ENCODE measurements at places on chromosomes 1 and 21. TPM values are rescaled to one million over a fixed set of nuclear protein-coding genes. Genes with fewer than 3 reads are reported as not detected.

DNA sequence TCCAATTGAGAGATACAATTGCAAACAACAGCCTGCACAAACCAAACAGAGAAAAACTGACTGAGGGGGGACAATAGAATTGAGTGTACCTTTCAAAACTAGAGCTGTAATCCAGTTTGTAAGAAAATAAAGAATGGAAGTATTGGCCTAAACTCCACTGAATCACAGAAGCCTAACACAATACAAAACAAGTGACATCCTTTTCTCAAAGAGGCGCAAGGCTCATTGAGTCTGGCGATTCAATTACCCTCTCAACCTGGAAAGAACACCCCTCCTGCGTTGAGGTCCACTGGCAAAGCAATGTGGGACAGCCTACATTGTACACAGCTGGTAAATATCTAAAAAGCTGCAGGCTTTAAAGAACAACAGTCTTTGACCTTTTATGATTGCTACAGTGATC lies 182.6 kb downstream of the DPYD start:
- H3K36me3 ChIP-seq, result no peaks in the 10 kb centered on the region
- H3K4me3 ChIP-seq, result no peak overlapping the region

GRCh38 chr1:93690921-93691789 lies 9.5 kb upstream of the BCAR3 start:
- H3K27ac ChIP-seq, result no peak overlapping the region
- no peaks in the 10 kb centered on the region for H3K27me3 ChIP-seq
- H3K4me1 ChIP-seq, result peaks cover 25% of the 10 kb centered on the region
- DNase-seq, result no peak
- no peaks in the 10 kb centered on the region for H3K36me3 ChIP-seq
- H3K4me3 ChIP-seq, result no peak overlapping the region

GRCh38 chr1:200471739-200472138 lies 61.9 kb upstream of the ZNF281 start:
- no peak for DNase-seq
- no peaks in the 10 kb centered on the region for H3K27me3 ChIP-seq
- peaks cover 5% of the 10 kb centered on the region for H3K4me1 ChIP-seq
- H3K27ac ChIP-seq, result no peak overlapping the region

- H3K27ac ChIP-seq, result no peak overlapping the region
- no peaks in the 10 kb centered on the region for H3K36me3 ChIP-seq
These were observed 55.0 kb downstream of the S1PR1 start for GRCh38 chr1:101291562-101292380.

DNA sequence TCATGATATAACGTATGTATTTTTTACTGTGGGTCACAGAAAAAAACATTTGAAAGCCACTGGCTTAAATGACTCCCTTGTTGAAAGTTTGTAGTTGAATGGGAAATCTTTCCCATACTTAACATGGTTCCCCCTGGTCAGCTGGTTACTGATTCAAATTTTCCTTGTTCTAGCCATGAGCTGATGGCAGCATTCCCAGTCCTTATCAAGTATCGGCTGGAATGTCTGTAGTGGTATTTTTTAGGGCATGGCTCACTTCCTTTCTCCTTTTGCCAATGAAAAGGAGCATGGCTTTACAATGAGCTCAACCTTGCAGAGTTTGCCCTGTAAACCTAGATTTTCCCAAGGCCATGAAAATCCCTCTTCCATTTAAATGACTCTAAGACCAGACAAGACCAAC lies 55.7 kb downstream of the GIPC2 start:
- peaks cover 16% of the 10 kb centered on the region for H3K4me1 ChIP-seq
- H3K36me3 ChIP-seq, result no peaks in the 10 kb centered on the region
- peak; percentile 99 for DNase-seq
- H3K27me3 ChIP-seq, result no peaks in the 10 kb centered on the region
- no peak overlapping the region for H3K4me3 ChIP-seq

DNA sequence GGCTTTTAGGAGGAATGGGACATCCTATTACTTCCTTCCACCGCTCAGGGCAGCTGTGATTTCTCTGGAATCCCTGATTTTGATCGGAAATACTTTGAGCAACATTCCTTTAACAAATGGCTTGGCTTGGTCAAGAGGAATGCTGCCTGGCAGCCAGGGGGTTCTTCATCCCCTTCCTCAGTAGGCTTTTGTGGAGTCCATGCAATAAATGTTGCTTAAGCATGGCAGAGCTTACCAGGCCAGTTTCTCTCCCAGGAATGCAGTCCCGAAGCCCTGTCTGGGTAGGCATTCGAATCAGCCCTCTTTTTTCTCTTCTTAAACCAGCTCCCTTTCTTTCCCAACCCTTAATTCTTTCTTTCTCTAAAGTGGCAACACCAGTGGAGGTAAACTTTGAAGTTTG lies 177.1 kb upstream of the KIAA0040 start:
- no peak overlapping the region for H3K27ac ChIP-seq
- no peak for DNase-seq
- no peaks in the 10 kb centered on the region for H3K36me3 ChIP-seq
- H3K4me3 ChIP-seq, result no peak overlapping the region
- H3K4me1 ChIP-seq, result no peaks in the 10 kb centered on the region
- no peaks in the 10 kb centered on the region for H3K27me3 ChIP-seq

DNA sequence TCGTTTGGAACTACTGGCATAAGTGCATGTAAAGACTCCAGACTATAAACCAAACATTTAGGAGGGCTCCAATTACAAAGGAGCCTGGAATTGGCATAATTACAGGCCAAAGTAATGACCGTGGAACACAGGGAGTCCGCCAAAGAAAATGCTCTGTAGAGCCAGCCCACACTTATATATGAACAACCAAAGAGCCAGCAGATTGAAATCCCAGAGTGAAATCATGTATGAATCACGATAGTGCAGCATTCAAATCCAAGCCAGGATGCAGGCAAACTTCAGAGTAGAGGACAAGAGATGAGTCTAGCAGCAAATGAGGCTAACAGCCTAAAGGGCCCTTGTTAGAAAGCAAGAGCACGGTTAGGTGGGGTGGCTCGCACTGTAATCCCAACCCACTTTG lies 13.1 kb downstream of the VPS26C start:
- no peaks in the 10 kb centered on the region for H3K27me3 ChIP-seq
- no peak overlapping the region for H3K27ac ChIP-seq
- peaks cover 4% of the 10 kb centered on the region for H3K4me1 ChIP-seq
- peak; percentile 74 for DNase-seq
- H3K4me3 ChIP-seq, result no peak overlapping the region
- peaks cover 2% of the 10 kb centered on the region for H3K36me3 ChIP-seq

GRCh38 chr1:209490013-209490412 lies 93.5 kb upstream of the CAMK1G start:
- H3K27me3 ChIP-seq, result no peaks in the 10 kb centered on the region
- H3K4me3 ChIP-seq, result no peak overlapping the region
- no peaks in the 10 kb centered on the region for H3K36me3 ChIP-seq
- H3K4me1 ChIP-seq, result no peaks in the 10 kb centered on the region
- H3K27ac ChIP-seq, result no peak overlapping the region

DNA sequence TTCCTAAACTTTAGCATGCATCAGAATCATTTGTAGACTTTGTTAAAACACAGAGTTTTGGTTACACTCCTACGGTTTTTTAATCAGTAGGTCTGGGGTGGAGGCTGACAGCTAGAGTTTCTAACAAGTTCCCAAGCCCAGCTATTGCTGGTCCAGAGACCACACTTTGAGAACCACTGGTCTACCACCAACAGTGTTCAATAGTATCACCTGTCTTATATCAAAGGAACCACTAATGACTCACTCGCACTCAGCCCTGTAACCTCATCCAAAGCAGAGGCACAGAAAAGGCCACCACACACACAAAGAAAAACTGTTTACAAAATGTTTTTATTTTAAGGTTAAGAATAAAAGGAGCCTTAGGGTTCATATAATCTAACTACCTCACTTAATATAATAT lies 68.7 kb downstream of the HIVEP3 start:
- no peaks in the 10 kb centered on the region for H3K27me3 ChIP-seq
- no peak overlapping the region for H3K27ac ChIP-seq
- H3K4me1 ChIP-seq, result peaks cover 5% of the 10 kb centered on the region
- H3K36me3 ChIP-seq, result no peaks in the 10 kb centered on the region

DNA sequence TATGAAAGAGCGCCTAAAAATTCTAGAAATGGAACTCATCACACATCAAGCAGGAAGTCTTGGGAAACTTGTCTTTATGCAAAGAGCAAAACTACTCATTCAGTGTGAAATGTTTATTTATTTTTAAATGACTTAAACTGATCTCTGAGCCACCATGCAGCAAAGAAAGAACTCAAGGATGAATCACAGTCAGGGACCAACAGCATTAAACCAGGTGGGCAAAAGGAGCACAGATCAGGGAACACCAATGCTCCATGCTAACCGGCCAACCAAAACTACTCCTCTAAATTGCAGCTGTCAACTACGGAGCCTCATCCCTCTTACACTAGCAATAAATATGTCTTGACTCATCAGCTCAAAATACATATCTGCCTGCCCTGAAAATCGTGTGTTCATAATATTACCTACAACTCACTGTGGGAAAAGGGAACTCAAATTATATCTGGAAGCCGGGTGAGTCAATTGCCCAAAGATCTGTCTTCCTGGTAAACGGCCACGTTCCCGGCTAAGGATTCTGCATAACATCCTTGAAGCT lies 129.2 kb downstream of the PTPN14 start:
- peak; percentile 95 for DNase-seq
- H3K4me3 ChIP-seq, result no peak overlapping the region
- no peaks in the 10 kb centered on the region for H3K27me3 ChIP-seq
- H3K36me3 ChIP-seq, result no peaks in the 10 kb centered on the region
- peaks cover 21% of the 10 kb centered on the region for H3K4me1 ChIP-seq

DNA sequence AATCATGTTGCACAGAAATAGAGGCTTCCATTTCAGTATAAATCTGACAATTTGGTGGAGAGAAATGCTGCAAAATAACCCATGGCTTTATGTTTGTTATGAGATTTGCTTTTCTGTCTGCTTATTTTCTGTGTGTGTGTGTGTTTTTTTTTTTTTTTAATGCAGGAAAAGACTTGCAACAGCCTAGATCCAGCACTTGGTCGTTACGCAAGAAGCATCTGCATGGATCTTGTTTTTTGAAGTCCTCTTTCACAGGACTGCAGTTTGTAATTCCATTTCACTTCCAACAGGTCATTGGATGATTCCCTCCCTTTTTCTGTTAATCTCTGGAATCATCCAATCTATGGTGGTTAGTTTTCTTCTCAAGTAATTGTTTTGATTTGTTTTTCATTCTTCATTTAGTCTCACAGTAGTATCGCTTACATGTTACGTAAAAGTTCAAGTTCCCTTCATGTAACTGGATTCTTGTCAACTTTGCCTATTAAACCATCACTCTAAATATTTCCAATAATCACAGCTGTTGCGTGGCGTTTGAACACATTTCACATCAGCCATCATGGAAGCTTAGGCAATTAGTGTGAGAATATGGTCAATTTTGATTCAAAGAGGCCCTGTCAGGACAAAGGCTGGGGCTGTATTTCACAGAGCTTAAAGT lies 312.9 kb downstream of the NFIA start:
- H3K4me1 ChIP-seq, result no peaks in the 10 kb centered on the region
- peak; percentile 44 for DNase-seq
- H3K36me3 ChIP-seq, result no peaks in the 10 kb centered on the region
- H3K4me3 ChIP-seq, result no peak overlapping the region

- no peak overlapping the region for H3K27ac ChIP-seq
- H3K4me3 ChIP-seq, result no peak overlapping the region
- no peak for DNase-seq
These were observed 40.1 kb downstream of the ARHGEF16 start for GRCh38 chr1:3494321-3495308.

- no peak overlapping the region for H3K4me3 ChIP-seq
- no peaks in the 10 kb centered on the region for H3K36me3 ChIP-seq
- H3K27me3 ChIP-seq, result no peaks in the 10 kb centered on the region
- no peak overlapping the region for H3K27ac ChIP-seq
- H3K4me1 ChIP-seq, result no peaks in the 10 kb centered on the region
- no peak for DNase-seq
These were observed 113.0 kb downstream of the GLIS1 start for GRCh38 chr1:53625766-53626520.

DNA sequence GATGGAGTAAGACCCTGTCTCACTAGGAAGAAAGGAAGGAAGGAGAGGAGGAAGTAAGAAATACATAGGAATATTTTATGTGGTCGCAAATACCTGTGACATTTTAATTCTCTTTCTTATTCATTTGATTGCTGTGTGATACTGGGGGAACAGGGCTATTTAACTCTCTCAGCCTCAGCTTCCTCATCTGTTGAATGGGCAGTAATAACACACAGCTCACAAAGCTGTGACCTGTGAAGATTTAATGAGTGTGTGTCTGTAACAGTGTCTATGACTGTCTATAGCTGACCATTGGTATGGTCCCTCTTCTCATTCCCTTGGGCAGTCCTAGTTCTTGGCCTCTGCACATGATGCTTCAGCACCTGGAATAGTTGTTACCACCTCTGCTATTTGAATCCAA lies 13.6 kb upstream of the GPR161 start:
- no peak overlapping the region for H3K4me3 ChIP-seq
- H3K4me1 ChIP-seq, result no peaks in the 10 kb centered on the region
- H3K27me3 ChIP-seq, result no peaks in the 10 kb centered on the region
- DNase-seq, result no peak

- no peaks in the 10 kb centered on the region for H3K4me1 ChIP-seq
- no peak overlapping the region for H3K4me3 ChIP-seq
- no peak for DNase-seq
- no peaks in the 10 kb centered on the region for H3K27me3 ChIP-seq
- H3K36me3 ChIP-seq, result no peaks in the 10 kb centered on the region
These were observed 32.0 kb downstream of the SLC16A1 start for GRCh38 chr1:112923959-112924349.

DNA sequence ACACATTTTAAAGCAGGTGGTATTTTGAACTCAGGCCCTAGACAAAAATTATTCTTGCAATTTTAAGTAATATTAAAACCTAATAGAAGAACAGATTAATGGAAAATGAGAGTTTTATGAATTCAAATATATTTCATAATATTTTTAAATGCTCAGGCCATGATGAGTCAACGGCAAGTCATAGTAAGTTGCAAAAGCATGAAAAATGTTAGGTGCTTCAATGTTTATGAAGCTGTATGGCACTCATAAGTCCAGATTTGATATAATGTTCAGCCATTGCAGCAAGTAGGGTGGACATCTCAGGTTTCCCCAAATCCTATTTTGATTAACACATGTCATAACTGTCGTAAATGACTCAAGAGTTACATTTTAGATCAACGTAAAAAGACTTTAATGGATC lies 112.6 kb downstream of the GRIK1 start:
- no peak overlapping the region for H3K4me3 ChIP-seq
- H3K4me1 ChIP-seq, result no peaks in the 10 kb centered on the region
- H3K27ac ChIP-seq, result no peak overlapping the region
- no peaks in the 10 kb centered on the region for H3K36me3 ChIP-seq

- no peaks in the 10 kb centered on the region for H3K36me3 ChIP-seq
- H3K27me3 ChIP-seq, result no peaks in the 10 kb centered on the region
These were observed 234.4 kb upstream of the FOXD3 start for GRCh38 chr1:63087966-63088365.

Gene NUAK2
- 1.0 TPM for total RNA-seq

Gene MYBPH
- 0.17 TPM for total RNA-seq

Gene REN
- 0.17 TPM for total RNA-seq

Gene ADAMTS1
- total RNA-seq, result 186 TPM

Gene SLC5A3
- 28.6 TPM for total RNA-seq

Gene VWA5B1
- total RNA-seq, result not detected
